Amniotic epithelial cell (primary cell): ENCODE measurements at places on chromosomes 1 and 21.

DNA sequence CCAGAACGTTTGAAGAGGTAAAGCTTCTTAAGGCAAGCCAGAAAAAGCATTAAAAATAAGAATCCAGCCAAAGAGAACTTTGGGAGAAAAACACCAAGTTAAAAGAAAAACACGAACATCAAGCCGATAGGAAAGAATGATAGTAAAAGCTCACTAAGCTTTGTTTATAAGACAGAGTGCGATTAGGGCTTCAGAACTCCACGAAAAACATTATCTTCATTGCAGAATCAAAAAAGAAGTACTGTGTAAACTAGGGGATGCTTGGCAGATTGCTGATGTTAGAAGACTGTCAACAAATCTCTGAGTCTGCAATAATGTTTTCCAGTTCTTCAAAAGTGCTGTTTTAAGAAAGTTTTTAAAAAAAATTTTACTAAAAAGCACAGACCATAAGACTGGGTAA is 30.2 kb downstream of the ADAMTS5 start:
- no peak for DNase-seq

GRCh38 chr1:46477153-46477929 is 12.3 kb upstream of the DMBX1 start:
- peak; percentile 60 for DNase-seq

- peak; percentile 65 for DNase-seq
Observed at GRCh38 chr1:173294843-173295242, 87.7 kb upstream of the TNFSF4 start.

DNA sequence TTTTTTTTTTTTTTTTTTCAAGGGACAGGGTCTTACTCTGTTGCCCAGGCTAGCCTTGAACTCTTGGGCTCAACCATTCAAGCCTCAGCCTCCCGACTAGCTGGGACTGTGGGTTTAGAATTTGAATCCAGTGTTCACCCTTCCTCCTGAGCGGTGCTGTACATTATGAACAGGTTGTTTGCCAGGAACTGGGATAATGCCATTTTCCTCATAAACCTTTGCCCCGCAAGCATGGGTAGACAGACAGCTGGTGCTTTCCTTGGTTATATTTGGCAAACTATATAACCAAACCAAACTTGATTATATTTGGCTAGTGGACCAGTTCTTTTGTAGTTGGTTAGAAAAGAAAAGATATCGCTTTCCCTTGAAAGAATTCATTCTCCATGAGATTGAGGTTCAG is 54.9 kb downstream of the GALNT2 start:
- no peak for DNase-seq

DNA sequence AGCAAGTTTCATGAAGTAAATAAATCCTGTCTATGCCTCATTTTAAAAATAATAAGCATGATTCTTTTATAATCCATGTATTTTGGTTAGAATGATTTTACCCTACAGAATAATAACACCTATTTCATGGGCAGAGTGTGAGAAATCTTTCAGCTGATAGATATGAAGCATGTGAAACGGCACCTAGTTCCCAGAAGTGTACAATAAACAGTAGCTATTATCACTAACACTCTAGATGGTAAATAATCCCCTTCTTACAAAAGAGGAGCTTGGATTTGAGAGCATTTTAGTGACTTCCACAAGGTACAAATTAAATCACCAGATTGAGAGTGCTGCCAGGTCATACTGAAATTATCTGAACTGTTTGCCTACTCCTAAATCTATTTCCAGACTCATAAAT is 95.3 kb upstream of the NRIP1 start:
- DNase-seq, result no peak

- DNase-seq, result no peak
Observed at GRCh38 chr21:36021251-36021837, 39.0 kb downstream of the SETD4 start.

- DNase-seq, result no peak
Observed at GRCh38 chr21:38234395-38235142, 22.2 kb upstream of the KCNJ15 start.

DNA sequence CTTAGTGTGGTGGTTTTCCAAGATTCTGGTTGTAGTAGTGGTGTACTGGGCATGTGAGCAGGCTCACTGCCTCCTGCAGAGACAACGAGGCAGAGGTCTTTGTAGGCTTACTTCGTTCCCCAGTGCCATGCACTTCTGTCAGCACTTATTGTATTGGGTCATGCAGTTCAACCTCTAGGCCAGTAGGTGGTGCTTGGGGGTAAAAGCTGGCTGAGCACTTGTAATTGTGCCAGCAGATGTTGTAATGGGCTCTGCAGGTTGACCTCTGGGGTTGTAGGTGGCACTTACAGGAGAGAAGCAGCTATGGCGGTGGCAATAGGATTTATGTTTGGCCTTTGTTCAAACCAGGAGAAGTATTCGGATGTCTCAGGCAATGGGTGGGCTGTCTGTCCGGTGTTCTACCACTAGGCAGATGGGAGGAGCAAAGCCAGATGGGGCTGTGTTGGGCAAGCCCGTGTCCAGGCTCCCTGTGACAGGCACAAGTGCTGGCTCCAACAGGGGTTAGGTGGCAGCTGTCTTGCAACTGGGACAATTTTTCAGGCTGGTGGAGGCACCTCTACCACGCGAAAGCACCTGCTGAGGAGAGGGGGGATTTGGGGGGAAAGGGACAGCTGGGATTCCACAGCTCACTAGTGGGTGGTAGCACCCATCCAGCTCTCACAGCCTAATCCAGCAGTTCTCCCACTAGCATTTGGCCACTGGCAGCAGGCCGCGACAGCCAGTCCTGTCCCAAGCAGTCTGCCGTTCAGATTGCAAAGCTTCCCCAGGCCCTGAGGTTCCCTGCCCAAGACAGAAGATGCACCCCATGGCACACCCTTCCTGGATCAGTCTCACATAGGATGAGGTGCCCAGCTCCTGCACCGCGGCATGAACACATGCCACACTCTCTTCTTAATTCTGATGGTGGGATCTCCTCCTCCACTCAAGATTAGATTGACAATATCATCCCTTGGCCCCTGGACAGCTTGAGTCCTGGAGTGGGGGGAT is 274.5 kb downstream of the CTH start:
- peak; percentile 66 for DNase-seq

DNA sequence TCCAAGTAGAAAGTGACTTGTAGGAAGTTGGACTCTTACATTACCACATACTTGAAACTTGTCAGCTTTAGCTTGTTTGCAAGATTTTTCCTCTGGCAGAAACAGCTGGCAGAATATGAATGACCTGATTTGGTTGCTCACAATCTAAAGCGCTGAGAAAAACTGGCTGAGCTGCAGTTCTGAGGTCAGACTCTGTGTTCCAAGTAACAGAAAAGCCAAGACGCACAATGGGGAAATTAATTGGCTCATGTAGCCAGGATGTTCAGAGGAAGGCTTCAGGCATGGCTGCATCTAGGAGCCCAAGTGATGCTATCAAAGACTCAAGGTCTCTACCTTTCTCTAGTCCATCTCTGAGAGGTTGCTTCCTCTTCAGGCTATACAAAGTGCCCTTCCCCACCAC is 27.0 kb downstream of the ALPL start:
- no peak for DNase-seq

DNA sequence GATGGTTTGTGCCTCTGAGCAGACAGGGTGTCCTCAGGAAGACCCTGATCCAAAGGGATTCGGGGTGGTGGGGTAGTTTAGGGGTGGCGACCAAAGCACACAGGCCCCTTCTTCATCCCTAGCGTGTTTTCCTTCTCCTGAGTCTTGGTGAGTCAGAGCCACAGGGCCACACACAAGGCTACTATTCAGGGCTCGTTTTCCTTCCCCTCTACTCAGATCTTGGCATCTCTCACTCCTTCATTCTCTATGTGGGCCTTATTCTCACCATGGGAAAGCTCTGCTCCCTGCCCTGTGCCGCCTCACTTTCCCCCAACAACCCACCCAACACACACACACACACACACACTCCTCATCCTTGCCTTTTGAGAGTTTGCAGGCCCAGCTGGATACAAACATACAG is 43.6 kb upstream of the WNT2B start:
- DNase-seq, result peak; percentile 38

DNA sequence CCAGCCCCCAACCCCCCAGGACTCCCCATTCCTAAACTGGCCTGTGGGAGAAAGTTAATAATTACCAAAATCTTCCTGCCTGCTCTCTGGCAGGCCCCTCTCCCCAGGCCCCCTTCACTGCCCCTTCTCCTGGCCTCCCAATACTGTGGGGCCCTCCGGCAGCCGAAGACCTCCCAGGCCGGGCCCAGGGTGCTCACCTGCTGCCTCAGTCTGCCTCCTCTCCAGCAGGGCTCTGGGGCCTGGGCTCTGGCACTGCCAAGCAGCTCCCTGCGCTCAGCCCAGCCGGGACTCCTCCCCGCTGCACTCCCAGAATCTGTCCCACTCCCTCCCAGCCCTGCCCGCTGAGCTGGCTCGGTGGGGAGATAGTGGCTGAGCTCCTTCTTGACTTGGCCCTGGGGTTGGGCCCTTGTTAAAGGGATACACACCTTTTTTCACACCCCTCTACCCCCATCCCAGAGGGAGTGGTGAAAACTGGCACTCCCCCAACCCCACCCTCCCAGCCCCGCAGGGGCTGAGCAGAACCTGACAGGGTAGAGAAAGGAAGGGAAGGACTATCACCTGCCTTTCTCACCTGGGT is at the start of gene S100A16:
Gene S100A16, minus strand, starts transcription at position 383 of the 577 bp plus-strand sequence. CDS start 4,986 bp downstream, outside the sequence.
- DNase-seq, result peak; percentile 65

- DNase-seq, result peak; percentile 44
Observed at GRCh38 chr1:80893115-80893514, 907.6 kb upstream of the ADGRL2 start.

- peak; percentile 35 for DNase-seq
Observed at GRCh38 chr1:234212764-234213657, 160.2 kb upstream of the COA6 start.

- peak; percentile 8 for DNase-seq
Observed at GRCh38 chr1:86453664-86454063, 15.1 kb upstream of the CLCA1 start.

- no peak for DNase-seq
Observed at GRCh38 chr1:60950224-60951063, 131.9 kb upstream of the NFIA start.

GRCh38 chr1:165416876-165417275 is 28.1 kb downstream of the RXRG start:
- no peak for DNase-seq

- DNase-seq, result no peak
Observed at GRCh38 chr1:115505148-115505571, 136.6 kb upstream of the VANGL1 start.

DNA sequence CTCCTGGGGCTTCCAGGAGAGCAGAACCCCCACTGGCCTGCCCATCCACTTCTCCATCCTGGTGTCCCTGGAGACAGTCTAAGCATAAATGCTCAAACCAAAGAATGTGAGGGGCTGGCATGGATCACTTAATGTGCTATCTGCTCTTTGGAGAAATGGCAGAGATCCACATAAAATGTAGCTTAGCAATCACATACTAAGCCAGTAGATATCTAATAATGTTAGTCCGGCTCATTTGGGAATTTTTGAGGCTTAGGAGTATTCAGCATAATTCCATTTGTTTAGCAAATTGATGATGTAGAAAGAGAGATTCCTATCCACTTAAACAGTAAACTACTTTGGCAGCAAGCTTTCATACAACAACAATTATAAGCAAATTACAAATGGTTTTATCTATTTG is 90.7 kb downstream of the TENT5C start:
- peak; percentile 61 for DNase-seq

DNA sequence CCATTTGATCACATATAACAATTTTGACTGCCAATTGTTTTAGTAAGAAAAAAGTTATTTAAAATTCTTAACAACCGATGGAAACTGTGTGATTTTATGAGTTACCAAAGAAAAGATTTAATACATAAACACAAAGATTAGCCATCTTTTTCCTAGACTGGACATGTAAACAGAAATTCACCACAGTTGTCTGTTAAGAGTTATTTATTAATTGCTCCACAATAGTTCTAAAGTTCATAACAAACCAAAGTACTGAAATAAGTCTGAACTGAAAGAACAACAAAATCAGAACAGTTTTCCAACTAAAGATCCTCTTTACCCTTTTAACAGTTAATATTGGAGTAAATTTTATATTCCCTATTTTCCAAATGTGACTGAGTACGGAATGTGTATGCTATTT is 8.6 kb downstream of the ZNF281 start:
- DNase-seq, result no peak

DNA sequence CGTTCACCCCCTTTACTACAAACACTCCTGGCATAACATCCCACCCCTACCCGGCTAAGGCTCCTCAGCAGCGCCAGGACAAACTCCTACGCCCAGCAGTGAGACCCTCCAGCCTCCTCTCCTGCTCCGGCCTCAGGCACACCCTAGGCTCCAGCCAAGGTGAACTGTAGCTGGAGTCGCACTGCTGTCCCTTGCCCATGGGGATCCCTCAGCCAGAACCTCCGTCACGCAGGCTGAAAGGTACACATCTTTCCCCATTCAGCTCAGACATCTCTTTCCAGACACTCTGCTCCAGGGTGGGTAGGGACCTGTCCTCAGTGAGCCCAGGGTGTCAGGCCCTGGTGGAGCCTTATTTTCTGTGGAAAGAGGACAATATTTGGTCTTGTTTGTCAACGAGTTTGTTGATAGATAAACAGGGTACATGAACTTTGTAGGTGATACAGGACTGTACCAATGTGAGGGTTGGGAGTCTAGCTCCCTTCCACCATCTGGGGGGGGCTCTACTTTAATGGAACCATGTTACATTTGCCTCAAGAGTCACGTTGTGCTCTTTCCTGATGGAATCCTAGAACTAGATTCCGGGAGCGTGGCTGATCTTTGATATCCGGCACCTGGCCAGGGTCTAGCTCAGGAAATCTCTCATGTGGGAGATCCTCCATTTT is 56.5 kb upstream of the SSBP3 start:
- DNase-seq, result no peak

GRCh38 chr1:108000620-108001111 is 35.7 kb upstream of the VAV3 start:
- DNase-seq, result peak; percentile 0

DNA sequence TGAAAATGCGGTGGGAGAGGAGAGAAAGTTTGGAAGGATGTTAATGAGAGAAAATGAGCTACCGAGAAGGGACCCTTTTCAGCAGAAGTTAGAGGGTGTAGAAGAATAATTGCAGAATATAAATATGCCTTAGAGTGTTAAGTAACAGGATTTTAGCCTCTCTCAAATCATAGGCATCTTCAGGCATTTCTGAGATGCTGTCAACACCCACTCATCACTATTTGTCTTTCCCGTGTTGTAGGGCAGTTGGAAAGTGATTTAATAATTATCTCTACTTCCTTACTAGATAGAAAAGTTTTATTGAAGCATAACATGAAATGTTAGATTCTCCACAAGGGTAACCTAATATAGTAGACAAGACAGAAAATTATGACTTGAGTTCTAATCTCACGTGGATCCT is 96.4 kb upstream of the RGS4 start:
- peak; percentile 22 for DNase-seq
